ENCODE measurements at places on chromosomes 3 and 15.

DNA sequence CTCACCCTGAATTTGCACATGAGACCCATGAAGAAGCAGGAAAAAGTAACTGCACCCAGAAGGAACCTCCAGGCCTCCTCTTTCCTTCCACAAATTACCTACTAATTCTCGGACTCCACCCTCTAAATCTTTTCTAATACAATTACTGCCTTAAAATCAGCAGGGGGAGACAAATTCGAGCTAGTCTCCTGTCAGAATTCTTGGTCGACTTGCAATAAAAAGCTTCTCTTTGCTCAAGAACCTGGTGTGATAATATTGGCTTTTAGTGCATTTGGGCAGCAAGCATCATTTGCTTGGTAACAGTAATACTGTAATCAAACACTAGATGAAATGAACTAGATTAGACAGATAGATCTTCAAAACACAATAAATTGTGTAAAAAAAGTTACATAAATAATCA lies 281.9 kb downstream of the RAP2B start:
- H3K4me3 ChIP-seq, result no peak overlapping the region
- peak; percentile 2 for DNase-seq
- H3K4me1 ChIP-seq, result no peaks in the 10 kb centered on the region
- H3K36me3 ChIP-seq, result no peaks in the 10 kb centered on the region
- H3K27ac ChIP-seq, result no peak overlapping the region
- no peaks in the 10 kb centered on the region for H3K27me3 ChIP-seq

DNA sequence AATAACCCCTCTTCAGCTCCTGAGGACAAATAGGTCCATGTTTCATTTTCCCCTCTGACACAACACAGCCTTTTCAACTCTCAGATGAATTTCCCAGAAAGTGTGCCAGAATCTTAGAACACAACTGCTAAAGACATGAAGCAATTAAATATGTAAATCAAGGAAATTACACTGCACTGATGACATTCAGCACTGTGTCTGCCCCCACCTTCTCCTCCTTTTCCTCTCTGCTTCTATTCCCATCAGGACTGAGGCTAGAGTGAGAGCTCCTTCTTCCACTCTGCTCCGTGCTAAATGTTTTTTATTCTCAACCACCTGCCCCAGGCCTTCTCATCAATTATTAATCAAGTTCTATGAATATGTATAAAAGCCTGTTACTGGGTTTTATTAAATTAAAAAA lies 596.1 kb downstream of the TUSC7 start:
- H3K4me3 ChIP-seq, result no peak overlapping the region
- no peaks in the 10 kb centered on the region for H3K4me1 ChIP-seq
- no peaks in the 10 kb centered on the region for H3K27me3 ChIP-seq

DNA sequence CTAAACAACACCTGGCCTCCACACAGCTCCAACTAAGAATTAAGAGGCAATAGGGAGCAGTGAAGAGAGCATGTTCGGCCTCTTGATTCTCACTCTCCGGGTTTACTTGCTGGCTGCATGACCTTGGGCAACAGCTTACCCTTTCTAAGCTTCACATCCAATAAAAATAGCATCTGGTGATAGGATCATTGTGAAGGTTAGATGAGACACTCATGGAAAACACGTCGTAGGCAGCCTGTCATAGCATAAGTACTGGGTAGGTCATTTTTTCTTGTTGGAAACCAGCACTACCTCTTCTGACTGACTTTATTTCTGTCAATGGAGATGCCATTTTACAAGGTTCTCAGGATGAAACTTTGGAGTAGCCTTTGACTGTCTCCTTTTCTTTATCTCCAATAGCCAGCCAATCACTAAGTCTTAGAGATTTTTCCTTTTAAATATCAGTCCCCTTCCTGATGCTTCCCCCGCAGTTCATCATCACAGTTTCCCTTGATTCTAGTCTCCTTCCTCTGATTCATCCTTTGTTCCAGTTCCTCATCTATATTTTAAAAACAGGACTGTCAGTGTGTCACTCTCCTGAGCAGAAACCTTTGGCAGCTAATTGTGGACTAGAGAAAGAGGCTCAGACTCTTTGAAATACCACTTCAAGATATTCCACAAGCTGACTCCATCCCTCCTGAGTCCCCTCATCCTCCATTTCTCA lies 271.5 kb downstream of the SLC9A9 start:
- no peak for DNase-seq
- no peak overlapping the region for H3K4me3 ChIP-seq
- no peaks in the 10 kb centered on the region for H3K36me3 ChIP-seq
- H3K4me1 ChIP-seq, result no peaks in the 10 kb centered on the region
- no peak overlapping the region for H3K27ac ChIP-seq

DNA sequence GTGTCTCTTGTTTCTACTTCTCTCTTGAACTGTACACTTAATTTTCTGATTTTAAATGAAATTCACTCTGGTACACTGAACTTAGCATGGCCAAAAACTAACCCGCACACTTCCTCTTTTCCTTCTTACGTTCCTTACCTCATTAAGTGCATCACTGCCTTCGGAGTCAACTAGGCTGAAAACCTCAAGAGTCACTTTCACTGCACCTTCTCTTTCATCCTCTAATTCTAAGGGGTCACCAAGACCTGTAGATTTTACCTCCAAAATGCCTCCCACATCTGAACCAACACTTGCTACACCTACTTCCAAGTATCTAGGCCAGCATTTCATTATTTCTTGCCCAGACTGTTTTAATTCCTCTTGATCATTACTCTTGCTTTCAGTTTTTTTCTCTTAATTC lies 6.6 kb downstream of the CBLB start:
- no peak for DNase-seq
- peaks cover 4% of the 10 kb centered on the region for H3K4me1 ChIP-seq
- no peak overlapping the region for H3K27ac ChIP-seq
- H3K27me3 ChIP-seq, result no peaks in the 10 kb centered on the region
- peaks cover 60% of the 10 kb centered on the region for H3K36me3 ChIP-seq

DNA sequence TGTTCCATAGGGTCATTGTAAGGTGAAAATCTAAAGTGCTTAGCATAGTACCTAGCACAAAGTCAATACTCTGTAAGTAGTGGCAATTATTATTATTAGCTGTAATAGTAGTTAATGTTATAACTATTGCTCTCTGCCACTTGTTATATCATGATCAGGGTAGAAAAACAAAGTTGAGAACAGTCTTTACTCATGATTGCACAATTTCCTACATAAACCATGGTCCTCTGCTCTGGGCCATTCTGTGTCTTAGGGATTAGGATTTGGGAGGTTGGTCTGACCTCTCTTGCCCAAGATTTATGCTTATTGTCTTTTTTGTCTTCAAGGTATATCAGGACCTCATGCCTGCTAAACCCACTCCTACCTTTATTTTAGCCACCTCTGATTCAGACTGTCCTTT lies 4.3 kb upstream of the LRRC58 start:
- no peaks in the 10 kb centered on the region for H3K36me3 ChIP-seq
- peaks cover 2% of the 10 kb centered on the region for H3K4me1 ChIP-seq
- no peak overlapping the region for H3K4me3 ChIP-seq
- H3K27me3 ChIP-seq, result no peaks in the 10 kb centered on the region

DNA sequence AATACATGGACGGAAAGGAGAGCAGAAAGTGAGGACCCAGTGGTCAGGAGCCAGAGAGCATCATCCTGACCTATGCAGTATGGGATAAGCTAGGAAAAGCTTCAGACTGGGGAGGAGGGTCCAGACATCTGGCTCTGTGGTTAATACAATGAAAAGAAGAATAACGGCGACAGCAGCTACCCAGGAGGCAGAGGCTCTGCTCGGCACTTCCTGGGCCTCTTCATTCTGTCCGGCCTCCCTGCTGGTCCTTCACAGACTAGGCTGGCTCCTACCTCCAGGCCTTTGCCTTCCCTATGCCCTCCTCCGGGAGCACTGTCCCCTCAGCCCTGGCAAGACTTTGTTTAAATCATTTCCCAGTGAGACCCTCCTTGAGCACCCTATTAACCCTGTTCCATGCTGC lies 58.9 kb upstream of the WNT5A start:
- H3K27ac ChIP-seq, result no peak overlapping the region
- H3K4me1 ChIP-seq, result no peaks in the 10 kb centered on the region
- H3K36me3 ChIP-seq, result no peaks in the 10 kb centered on the region
- H3K4me3 ChIP-seq, result no peak overlapping the region
- DNase-seq, result no peak
- no peaks in the 10 kb centered on the region for H3K27me3 ChIP-seq

GRCh38 chr15:78508272-78508671 lies 895 bp downstream of the HYKK start:
- no peaks in the 10 kb centered on the region for H3K36me3 ChIP-seq
- H3K4me3 ChIP-seq, result peak overlapping the region; percentile 74
- H3K27me3 ChIP-seq, result no peaks in the 10 kb centered on the region
- H3K4me1 ChIP-seq, result peaks cover 8% of the 10 kb centered on the region

DNA sequence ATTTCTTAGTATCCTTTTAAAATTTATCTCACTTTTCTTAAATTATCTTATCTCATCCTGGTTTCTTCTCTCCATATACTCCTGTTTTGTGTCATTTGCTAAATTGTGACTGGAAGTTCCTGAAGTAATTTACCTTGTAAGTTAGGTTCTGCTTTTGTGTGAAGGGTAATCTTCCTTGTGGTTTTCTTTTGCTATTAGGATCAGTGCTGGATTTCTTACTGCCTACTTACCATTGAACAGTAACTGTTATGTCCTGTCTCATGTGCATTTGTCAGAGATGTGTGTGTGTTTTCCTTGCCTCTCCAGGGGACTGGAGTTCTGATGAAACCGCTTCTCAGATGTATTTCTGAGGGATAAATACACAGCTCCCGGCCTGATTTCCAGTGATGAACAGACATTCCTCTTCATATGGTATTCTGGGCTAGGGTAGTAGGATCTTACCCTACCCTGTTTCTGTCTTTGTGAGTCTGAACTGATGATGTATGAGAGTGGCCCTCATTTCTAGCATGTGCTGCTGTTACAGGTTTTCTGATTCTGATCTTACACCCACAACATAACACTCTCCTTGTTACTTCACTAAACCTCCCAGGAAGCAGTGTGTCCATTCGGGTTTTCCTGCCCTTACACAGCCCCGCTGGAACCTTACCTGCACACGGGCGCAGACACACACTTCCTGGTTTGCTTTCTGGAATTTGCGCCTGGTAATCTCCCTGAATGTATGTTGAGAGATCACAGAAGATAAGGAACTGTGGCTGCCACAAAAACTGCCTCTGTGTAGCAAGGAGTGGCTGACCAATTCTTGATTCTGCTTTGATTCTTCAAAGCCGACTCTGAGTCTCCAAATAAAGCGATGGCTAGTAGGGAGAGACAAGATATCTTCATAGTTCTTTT lies 14.7 kb downstream of the PAK2 start:
- H3K4me3 ChIP-seq, result no peak overlapping the region
- DNase-seq, result peak; percentile 30
- H3K27ac ChIP-seq, result no peak overlapping the region
- H3K36me3 ChIP-seq, result peaks cover 62% of the 10 kb centered on the region
- H3K4me1 ChIP-seq, result peaks cover 3% of the 10 kb centered on the region
- no peaks in the 10 kb centered on the region for H3K27me3 ChIP-seq

- no peaks in the 10 kb centered on the region for H3K4me1 ChIP-seq
- H3K27ac ChIP-seq, result no peak overlapping the region
- no peaks in the 10 kb centered on the region for H3K36me3 ChIP-seq
- no peaks in the 10 kb centered on the region for H3K27me3 ChIP-seq
- no peak overlapping the region for H3K4me3 ChIP-seq
Observed at GRCh38 chr3:71713041-71713440, 12.2 kb downstream of the EIF4E3 start.

- no peak overlapping the region for H3K4me3 ChIP-seq
- H3K27me3 ChIP-seq, result no peaks in the 10 kb centered on the region
- H3K27ac ChIP-seq, result peak overlapping the region; percentile 73
Observed at GRCh38 chr15:40766194-40766815, 2.4 kb downstream of the GCHFR start.

DNA sequence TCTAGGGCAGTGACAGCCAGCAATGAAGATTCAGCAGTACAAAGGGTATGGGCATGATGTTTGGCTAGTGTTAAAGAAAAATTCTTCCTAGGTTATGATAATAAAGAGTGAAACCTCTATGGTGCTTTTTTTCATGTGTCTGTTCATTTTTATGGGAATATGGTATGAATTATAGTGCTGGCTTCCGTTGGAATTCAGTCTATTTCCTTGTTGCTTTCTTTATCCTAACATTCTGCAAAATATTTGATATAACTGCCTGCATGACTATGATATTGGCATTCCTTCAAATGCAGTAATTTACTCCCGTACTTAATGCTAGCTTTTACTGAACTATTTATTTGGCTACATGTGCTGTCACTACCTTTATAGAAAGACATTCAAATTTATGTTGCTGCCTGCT lies 57.6 kb upstream of the ATP11B start:
- H3K27me3 ChIP-seq, result no peaks in the 10 kb centered on the region
- H3K36me3 ChIP-seq, result no peaks in the 10 kb centered on the region
- DNase-seq, result no peak
- peak overlapping the region; percentile 62 for H3K27ac ChIP-seq
- no peaks in the 10 kb centered on the region for H3K4me1 ChIP-seq

GRCh38 chr15:71109905-71110304 lies 5.4 kb upstream of the THSD4 start:
- no peaks in the 10 kb centered on the region for H3K36me3 ChIP-seq

GRCh38 chr15:71571641-71572040 lies 238.7 kb upstream of the NR2E3 start:
- no peaks in the 10 kb centered on the region for H3K4me1 ChIP-seq
- no peak overlapping the region for H3K27ac ChIP-seq
- no peak overlapping the region for H3K4me3 ChIP-seq

DNA sequence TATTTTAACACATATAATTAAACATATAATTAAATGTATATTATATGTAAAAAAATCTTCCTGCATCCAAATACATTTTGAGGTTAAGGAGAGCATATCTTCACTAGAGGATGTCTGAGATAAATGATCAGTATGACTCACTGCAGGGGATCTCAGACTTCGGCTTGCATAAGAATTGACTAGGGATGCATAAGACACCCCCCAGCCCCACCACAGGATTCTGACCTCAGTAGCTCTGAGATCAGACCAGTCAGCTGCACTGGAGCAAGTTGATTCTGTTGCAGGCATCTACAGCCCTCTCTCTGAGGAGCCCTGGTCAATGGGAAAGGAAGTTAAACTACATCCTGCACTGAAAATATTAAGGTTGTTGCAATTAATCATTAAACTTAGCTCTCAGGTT lies 29.0 kb upstream of the TBC1D21 start:
- H3K4me1 ChIP-seq, result peaks cover 19% of the 10 kb centered on the region
- no peak overlapping the region for H3K4me3 ChIP-seq
- H3K27me3 ChIP-seq, result peaks cover 36% of the 10 kb centered on the region
- no peak overlapping the region for H3K27ac ChIP-seq
- DNase-seq, result no peak
- no peaks in the 10 kb centered on the region for H3K36me3 ChIP-seq

All from SK-N-SH (cell line).